LNCaP clone FGC (cell line): ENCODE measurements at places on chromosomes 7 and 10.

DNA sequence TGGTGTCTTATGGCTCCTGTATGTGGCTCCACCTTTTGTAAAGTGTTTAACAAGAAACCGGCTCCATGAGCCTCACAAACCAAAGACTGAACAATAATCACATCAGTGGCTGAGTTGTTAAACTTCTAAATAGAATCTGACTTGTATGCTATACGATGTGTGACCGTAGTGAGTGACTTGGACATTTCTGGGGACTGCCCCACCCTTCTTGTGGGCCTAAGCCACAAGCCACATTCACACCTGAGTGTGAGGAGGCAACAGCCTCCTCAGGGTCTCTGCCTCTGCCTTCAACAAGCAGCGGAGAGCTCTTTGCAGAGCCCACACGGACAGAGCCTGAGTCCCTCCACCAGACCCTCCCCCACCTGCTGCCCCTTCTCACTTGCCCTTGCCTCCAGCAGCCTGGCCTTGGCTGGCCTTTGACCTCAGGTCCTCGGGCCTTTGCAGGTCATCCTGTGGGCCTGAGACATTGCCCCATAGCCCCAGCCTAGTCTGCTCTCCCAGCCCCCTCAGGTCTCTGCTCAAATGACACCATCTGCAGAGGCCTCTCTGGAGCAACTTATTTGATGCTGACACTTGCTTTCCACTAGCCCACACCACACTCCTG lies 156.8 kb upstream of the TNS3 start:
- DNase-seq, result no peak

DNA sequence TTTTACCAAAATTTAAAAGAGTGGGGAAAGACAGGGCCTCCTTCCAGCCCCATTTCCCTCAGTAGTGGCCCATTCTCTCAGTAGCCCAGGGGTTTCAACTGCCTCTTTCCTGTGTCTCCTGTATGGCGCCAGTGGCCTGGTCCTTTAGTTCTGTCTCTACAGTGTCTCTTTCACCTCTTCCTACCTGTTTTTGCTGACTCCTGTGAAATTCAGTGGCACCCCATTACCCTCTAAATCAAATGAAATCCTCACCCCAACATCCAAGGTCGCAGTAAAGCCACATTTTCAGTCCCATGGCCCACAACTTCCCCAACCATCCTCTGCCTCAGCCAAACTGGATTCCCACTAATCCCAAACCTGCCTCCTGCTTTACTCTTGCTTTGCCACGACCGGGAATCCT lies 200.7 kb downstream of the IPMK start:
- no peak for DNase-seq

- no peak for DNase-seq
Measured at GRCh38 chr7:1938788-1939433, 268.8 kb downstream of the ELFN1 start.

DNA sequence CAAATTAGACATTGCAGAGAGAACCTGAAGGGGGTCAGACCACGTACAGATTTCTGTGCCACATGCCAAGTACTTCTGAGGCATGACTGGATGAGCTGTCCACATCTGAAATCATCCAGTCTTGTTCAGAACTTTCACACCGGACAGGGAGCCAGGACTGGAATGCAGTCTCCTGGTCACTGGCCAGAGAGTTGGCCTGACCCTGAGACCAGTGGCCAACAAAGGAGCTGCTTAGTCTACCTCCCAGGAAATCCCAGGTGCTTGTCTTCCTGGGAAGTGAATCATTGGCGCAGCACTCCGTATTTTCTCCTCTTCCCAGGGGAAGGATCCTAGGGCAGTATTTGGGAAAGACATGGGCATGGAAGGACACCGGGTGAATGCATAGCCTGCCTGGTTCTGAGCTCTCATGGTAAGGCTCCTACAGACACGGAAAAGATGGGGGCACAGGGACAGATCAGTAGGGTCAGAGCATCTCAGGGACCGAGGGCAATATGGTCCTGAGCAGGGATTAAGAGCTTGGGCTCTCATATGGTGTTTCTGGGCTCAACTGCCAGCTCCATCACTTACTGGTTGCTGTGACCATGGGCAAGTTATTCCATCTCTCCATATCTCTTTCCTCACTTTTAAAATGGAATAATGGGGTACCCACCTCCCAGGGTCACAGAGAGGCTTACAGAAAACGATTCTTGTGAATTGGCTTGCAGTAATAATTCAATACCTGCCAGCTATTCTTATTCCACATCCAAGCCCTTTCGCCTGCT lies 1.3 kb upstream of the SCD start:
- DNase-seq, result peak; percentile 38

DNA sequence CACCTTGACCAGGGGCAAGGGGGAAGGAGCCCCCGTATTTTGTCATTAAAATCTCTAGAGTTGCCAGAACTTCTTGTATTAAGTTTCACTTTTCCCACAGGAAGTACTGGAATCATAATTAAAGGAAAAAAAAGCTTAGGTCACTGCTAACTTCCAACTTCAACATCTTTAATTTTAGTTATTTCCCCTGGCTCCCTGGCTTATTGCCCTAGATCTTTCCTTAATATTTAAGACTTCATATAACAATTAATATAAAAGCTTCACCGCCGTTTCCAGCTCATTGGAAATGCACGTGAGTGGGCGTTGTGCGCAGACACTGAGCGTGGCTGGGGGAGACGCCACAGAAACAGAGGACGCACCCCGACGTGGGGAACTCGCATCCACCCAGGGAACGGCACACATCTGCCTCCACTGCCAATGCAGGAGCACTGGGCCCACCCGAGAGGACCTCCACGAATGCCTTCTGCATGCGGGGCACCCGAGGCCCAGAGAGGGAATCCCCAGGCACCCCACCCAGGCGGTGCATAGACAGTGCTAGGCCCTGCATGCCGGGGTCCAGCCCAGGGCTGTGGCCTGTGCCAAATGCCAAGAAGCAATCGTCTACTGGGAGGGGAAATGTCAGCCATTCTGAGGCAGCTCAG lies 72.2 kb downstream of the ADARB2 start:
- no peak for DNase-seq

- DNase-seq, result no peak
Measured at GRCh38 chr7:136086712-136087111, 109.6 kb upstream of the MTPN start.

DNA sequence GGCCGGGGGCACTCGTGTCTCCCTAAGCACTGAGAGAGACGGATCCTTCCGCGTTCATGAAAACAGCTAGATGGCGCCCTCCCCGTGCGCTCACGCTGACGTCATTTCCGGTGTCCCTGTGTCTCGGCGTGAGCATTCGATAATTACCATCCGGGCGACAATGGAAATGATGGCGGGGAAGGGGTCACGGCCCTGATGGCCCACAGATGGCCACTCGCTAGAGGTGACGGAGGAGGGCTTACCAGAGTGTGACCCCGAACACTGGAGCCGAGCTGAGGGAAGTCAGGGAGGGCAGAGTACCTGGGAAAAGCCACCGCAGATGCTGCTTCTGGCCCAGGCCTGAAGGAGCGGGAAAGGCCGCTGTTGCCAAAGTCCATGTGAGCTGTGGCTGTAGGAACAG lies 222.9 kb downstream of the TCERG1L start:
- no peak for DNase-seq

- DNase-seq, result no peak
Measured at GRCh38 chr10:103192451-103193106, 493 bp downstream of the NT5C2 start.

DNA sequence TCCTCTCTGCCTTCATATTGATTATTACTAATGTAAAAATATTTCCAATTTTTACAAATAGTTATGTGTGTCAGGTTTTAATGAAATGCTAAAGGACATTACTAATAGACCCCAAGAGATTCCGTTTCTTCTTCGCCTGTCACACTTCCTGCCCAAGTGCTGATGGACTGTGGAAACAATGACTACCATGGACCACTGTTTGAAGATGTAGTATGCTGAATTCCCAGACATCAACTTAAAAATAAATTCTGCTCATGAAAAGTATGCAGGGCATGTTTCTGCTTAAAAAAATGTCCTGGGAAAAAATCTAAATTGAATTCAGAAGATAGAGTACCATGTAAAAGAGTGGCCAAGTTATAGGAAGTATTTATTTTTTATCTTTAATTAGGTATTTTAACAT lies 52.1 kb downstream of the ST7 start:
- DNase-seq, result no peak

- DNase-seq, result no peak
Measured at GRCh38 chr10:474946-475345, 214.5 kb downstream of the DIP2C start.
